Stimulated activated CD4-positive, alpha-beta T cell treated with anti-CD3 and anti-CD28 coated beads, TNF-alpha, amount 100 ng/mL, for 24 hours (primary cell): ENCODE measurements at places on chromosomes 11 and 22.

DNA sequence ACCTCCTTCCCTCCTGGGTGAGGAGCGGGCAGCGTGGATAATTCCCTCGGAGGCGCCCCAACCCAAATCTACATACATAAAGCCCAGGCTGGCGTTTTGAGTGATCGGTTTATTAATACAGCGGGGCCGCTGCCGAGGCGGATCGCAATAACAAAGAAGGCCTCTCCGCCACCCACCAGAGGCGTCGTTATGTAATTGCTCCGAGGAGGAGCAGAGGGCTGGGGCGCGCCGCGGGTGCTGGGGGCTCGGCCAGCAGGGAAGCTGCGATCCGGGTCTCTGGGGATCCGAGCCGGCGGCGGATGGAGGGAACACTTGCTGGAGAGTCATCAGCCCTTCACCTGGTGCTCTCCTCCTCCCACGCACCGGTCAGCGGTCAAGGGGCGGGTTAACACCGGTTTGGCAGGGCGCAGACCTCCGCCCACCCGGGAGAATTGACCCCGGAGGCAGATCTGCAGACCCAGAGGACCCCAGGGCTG lies 6.4 kb upstream of the TP53I11 start:
- no peak for DNase-seq

GRCh38 chr11:94020777-94021481 lies at the start of gene HEPHL1:
Gene HEPHL1 (plus strand): TSS chr11:94021354. CDS start chr11:94021369, 15 bp downstream.
- no peak for DNase-seq

- no peak for DNase-seq
These were observed 501.3 kb upstream of the B3GAT1 start for GRCh38 chr11:134913391-134913790.

DNA sequence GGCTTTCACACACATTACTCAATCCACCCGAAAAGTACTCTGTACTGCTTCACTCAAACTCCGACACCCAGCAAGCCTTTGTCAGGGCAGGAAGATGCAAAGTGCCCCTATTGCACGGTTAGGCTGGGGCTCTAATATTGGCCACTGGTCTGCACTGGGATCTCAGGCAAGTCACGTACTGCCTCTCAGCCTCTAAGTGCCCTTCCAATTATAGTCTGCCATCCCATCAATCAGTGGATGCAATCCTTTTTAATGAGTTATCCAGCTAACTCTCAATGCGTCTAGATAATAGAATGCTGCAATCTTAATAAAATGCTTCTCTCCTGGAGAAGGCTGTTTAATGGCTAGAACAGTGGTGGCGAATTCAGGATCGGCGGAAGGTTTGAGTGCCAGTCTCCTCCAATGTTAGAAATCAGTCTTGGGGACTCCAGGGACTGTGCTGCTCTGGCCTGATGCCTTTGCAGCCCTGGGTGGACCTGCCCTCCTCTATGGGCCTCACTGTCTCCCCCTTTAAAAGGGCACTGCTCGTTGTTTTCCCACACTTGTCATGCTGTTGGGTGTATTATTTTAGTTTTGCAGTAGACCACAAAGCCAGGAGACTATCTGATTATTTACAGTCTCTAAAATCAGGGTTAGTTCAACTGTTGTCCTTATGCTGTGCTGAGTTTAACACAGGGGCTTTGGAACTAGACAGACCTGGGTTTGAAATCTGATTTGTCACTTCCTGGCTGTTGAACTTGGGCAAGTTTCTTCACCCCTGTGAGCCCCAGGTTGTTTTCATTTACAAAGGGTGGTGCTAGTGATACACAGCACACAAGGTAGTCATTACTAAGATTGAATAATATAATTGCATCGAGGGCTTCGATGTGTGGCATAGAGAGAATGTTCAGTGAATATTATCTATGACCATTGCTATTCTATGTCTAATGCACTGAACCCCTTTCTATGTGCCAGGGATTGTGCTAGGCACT lies 36.7 kb downstream of the CLMP start:
- no peak for DNase-seq

DNA sequence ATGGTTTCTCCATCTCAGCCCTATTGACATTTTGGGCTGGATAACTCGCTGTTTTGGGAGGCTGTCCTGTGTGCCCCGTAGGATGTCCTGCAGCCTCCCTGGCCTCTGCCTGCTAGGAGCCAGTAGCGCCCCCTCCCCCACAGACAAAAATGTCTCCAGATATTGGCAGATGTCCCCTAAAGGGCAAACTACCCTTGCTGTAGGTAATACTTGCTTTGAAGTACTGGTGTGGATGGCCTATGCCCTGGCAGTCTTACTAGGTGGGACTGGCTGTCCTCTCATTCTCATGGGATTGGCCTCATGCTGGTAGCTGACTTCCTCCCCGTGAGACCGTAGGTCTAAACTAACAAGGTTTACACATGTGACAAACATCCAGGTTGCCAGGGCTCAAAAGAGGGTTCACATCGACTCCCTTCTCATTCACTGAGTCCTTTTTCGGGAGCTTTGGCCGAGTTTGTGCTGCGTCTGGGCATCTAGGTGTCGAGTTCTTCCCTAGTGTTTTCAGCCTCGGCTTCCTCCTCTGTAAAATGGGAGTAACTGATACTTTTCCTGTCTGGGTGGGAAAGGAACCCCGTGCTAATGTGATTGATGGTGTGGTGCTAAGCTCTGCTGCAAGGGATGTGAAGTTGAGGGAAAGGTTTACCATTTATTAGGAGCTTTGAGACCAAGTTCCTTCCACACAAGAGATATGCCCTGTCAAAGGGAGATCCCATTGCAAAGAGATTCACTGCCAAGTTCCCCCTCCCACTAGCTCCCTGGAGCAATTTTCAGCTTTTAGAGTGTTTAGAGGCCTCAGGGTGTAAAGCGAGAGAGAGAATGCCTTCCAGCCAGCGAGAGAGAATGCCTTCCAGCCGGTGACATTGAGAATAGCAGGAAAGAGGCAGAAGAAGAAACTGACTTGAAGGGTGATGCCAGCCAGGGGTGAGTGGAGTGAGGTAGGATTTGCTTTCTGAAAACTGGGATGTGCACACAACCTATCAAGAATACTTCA lies 17.0 kb downstream of the PTPRJ start:
- no peak for DNase-seq

- no peak for DNase-seq
These were observed 8.8 kb downstream of the BCL9L start for GRCh38 chr11:118916842-118917388.

- no peak for DNase-seq
These were observed at the start of gene KCNC1 for GRCh38 chr11:17734418-17734911. Gene KCNC1 (plus strand): TSS chr11:17734781. CDS start chr11:17736003, 1,222 bp downstream.

- no peak for DNase-seq
These were observed 20.6 kb downstream of the CLMP start for GRCh38 chr11:123174196-123175183.
